ENCODE measurements at places on chromosomes 3 and 15. TPM values are rescaled to one million over a fixed set of nuclear protein-coding genes. Genes with fewer than 3 reads are reported as not detected.
A peak's percentile ranks its signal among the peaks of the same experiment; 100 is the strongest.

STARD9 gene
- total RNA-seq, result 5.0 TPM

PLIN1 gene
- total RNA-seq, result 34.5 TPM

IL20RB gene
- 274 TPM for total RNA-seq

PDZRN3 gene
- 10.1 TPM for total RNA-seq

KIF7 gene
- total RNA-seq, result 1.8 TPM

STRIT1 gene
- not detected for total RNA-seq

CNOT10 gene
- 23.6 TPM for total RNA-seq

- no peak for DNase-seq
These were observed 760.6 kb downstream of the NR2F2 start for GRCh38 chr15:97091093-97091492.

- peak; percentile 50 for DNase-seq
These were observed 27.7 kb upstream of the PLXNA1 start for GRCh38 chr3:126955004-126955790.

DNA sequence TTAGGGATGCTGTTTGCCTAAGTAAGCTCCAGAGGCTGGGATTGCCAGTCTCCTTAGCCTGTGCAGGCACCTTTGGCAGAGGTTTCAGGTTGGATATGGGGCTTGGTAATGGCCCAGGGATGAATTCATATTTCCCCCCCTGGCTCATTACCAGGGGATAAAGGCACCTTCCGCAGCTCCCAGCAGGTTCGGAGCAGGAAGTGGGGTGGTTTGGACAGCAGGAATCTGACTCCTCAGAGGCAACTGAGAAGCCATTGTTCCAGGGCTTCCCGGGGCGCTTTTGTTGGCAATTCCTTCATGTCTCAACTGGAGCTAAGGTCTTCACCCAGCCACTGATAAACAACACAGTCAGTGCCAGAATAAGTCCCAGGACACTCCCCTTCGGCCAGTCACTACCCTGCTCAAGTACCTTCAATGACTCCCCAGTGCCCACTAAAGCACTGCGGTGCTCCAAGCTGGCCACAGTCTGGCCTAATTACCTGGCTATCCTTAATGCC lies 85.3 kb upstream of the SLC6A6 start:
- no peak for DNase-seq

DNA sequence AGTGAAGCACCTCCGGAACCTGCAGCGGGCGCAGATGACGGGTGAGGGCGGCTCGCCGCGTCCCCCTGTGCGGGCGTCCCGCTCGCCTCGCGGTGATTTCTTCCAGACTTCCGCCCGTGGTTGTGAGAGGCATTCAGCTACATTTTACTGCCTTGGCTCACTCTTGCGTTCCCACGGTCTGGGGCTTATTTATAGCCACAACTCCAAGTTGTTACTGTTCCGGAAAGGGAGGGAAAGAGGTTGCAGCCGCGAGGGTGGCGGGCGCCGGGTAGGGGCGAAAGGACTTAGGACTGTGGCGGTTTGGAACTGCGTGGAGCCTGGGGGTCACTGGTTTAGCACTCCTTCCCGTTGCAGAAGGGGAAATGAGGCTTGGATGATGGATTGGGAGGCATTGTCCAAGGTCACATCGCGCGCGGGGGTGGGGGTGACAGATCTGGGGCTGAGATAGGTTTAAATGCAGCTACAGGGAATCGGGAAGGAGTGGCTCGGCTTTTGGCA lies 1.1 kb downstream of the HES1 start:
- no peak for DNase-seq

- DNase-seq, result no peak
These were observed 45.9 kb downstream of the IQCH start for GRCh38 chr15:67300266-67301025.

DNA sequence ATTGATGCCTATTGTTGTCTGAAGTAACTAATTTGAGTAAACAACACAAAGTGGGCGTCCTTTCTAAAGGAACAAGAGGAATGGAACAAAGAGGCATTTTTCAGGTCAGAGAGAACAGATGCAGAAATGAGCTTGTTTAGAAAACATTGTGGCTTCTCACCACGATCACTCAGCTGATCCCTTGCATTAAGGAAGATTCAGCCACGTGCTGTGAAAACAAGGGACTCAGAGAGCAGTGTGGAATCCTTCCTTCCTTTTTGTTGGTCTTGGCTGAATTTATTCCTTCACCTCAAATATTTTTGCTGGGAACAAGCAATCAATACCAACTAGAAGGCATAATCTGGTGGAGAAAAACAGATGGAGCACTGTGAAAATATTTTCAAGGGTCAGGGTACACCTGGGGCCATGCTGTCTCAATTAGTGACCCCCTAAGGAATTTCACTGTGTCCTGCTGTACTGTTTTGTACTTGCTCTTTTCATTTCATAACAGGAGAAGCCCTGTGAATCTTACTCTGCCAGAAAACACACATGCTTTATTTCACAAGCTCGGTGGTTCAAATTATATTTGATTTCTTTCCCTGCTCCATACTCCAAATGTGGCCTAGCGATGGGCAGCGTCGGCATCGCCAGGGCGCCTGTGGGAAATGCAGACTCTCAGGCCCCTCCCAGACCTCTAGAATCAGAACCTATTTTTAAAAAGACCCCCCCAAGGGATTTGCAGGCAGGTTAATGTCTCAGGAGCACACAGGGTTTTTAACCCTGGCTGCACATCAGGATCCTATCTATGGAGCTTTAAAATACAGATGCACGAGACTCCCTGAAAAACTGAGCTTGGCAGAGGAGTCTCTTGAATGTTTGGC lies 11.6 kb upstream of the SLC6A20 start:
- DNase-seq, result no peak

GRCh38 chr15:66921319-66921915 lies 144.0 kb upstream of the SMAD3 start:
- DNase-seq, result no peak

DNA sequence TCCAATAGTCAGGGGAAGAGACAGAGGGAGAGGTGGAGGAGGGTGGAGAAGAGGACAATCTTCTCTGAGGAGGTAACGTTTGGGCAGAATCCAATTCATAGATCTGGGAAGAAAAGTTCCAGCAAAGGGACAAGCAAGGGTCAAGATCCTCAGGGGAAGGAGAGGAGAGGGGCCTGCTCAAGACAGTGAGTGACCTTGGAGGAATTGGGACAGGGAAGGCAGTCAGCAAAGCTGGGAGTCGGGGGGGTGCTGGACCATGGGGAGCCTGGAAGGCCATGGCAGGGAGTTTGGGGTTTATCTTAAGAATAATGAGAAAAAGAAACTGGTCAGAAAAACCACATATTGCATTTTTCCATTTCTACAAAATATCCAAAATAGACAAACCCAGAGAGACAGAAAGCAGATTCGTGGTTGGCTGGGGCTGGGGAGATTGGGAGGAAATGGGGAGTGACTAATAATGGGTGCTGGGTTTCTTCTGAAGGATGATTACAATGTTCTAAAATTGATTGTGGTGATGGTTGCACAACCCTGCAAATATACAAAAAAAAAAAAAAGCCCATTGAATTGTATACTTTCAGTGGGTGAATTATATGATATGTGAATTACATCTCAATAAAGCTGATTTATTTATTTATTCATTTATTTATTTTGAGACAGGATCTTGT lies 19.6 kb upstream of the SRP14 start:
- peak; percentile 47 for DNase-seq

- DNase-seq, result no peak
These were observed 49.6 kb downstream of the SLMAP start for GRCh38 chr3:57805674-57806073.

GRCh38 chr3:161372321-161373260 lies 1.3 kb upstream of the SPTSSB start:
- DNase-seq, result no peak

DNA sequence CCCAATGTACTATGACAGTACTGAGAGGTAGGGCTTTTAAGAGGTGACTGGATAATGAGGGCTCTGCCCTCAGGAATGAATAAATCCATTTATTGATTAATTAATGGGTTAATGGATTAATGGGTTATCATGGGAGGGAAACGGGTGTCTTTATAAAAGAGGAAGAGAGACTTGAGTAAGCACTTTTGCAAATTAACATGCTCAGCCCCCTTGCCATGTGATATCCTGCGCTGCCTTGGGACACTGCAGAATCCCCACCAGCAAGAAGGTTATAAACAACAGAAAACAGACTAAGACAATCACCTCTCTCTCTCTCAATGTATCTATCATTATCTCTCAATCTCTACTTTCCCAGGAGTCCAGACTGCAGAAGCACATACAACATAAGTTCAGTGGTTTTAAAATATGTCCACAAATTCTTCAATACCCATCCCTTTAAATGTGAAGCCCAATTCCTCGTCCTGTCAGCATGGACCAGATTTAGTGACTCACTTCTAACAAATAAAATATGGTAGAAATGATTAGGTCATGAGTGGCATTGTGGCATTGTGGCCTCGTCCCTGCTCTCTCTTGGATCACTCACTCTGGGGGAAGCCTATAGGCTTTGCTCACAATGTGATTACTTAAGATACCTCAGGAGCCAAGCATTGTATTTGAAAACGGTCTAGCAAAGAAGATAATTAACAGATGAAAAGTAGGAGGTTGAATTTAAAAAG lies 40.0 kb upstream of the IL12A start:
- no peak for DNase-seq

DNA sequence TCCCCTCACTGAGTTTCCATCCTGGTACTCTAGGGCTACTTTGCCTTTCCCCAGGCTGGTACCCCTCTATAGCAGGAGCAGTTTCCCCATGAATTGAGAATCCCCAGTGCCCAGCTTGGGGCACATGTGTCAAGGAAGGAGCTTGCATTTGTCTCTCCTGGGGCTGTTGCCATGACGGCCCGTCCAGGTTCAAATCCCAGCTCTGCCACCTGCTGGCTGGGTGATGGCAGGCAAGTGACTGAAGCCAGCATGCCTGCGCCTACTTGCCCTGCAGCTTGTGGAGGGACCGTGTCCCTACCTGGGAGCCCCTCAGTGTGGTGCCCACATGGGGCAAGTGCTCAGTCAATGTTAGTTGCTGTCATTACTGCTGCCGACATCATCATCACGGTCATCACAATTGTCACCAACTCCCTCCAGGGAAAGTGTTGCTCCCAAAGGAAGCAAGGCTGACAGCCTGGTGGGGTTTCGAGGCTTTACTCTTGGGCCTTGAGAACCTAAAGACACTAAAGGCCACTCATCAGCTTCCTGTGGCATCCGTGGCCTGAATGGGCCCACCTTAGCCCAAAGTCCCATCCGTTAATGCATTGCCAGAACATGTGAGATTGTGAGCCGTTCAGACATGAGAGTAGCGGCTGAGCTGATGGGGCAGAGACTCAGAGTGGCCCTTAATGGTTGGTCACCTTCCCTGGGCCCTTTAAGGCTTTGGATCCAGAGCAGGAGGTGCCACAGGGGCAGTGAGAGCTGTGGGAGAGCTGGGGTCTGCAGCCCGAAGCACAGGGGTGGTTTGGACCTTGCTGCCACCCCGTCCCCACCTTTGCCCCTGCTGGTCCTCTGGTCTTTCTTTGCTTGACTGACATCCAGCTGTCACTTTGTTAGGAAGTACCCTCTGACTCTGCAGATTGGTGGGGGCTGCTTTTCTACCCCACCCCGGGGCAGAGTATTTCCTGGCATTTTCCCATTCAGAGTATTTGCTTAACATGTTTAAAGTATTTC lies 144.4 kb downstream of the DNAJB8 start:
- no peak for DNase-seq

GRCh38 chr15:97998307-97999071 lies 38.0 kb downstream of the ARRDC4 start:
- DNase-seq, result no peak

DNA sequence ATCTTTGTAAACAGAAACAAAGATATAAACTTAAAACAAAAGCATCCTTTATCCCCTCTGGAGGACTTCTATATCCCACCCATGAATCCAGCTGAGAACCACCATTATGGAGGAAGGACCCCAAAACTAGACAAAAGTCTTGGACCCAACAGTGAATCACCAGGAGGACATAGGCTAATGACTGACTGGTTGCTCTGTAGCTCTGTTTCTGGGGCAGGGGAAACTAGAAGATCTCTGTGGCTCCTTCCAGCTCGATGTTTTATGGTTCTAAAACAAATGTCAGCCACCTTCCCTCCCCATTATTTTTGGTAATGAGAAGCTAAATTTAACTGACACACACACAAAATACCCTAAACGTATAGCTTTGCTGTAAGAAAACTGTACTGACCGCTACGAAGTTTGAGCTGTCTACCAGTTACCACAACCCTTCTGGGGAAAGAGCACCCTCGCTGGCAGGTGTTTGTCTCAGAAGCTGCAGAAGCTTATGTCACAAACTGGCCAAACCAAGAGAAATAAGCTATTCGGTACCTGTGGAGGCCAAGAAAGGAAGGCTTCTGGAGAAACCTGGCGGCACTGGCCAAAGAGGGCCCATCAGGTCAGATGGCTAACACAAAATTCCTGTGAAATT lies 36.4 kb downstream of the MB21D2 start:
- no peak for DNase-seq

DNA sequence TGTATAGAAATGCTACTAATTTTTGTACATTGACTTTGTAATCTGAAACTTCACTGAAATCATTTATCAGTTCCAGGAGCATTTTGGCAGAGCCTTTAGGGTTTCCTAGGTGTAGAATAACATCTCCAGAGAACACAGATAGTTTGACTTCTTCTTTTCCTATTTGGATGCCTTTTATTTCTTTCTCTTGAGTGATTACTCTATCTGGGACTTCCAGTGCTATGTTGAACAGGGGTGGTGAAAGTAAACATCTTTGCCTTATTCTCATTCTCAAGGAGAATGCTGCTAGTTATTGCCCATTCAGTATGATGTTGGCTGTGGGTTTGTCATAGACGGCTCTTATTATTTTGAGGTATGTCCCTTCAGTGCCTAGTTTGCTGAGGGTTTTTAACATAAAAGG lies 697.9 kb upstream of the ROBO1 start:
- DNase-seq, result no peak

DNA sequence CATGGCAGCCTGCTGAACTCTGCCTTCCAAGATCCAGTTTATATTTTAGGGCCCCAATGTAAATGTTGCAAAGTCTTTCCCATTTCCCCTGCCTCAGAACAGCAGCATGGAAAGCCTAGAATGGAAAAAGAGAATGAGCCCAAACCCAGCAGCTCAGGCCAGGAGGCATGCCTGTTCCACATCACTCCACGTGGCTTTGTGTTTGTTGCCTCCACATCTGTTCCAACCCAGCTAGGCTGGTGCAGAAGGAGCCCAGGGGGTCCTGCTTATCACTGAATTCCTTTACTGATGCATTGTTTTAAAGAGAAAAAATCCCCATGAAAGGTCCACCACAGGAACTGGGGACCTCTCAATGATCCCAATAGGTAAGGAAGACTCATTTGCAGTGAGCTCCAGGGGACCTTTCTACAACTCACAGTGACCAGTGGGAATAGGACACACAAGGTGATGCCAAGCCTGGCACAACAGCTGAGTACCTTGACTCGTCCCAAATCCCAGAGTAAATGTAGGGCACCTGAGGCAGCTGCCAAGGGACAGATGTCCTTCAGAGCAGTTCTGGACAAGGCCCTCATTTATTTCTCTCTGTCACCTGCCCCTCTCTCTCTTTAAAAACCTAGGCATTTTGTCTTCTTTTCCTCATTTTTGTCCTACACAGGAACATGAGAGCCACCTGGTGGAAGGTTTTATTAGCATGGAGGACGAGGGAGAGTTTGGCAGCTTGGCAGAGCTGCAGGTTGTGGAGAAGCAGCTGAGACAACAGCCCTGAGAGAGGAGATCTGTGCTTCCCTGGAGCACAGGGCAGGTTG lies 41.7 kb upstream of the ADAMTS17 start:
- no peak for DNase-seq
